ENCODE measurements at places on chromosomes 7 and 10.

DNA sequence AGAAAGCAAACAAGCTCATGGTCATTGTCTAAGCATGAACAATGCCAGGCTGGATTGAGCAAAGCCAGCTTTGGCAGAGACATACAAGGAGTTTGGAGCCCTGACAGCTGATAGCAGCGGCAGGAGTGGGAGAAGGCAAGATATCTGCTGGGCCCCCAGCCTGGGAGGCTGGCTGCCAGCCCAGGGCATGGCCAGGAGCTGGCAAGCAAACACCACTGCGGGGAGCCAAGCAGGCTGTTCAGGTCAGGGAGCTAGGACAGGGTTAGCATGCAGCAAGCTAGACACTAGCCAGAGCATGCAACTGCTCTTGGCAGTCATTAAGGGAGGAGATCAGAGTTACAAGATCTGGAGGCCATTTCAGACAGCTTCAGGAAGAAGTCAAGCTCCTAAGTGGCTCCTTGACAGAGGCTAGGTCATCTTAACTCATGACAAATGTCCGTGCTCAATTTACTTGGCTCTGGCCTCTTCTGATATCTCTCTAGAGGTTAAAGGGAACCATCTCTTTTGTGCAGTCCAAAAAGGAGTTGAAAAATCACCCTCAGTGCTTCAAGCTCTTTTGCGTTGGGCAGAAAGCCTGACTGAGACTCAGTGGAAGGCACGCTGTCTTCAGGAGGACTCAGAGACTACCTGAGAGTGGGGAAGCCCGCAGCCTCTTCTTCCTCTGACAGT, 436.8 kb upstream of the C7orf33 start:
- DNase-seq, result no peak

- DNase-seq, result no peak
These were observed 76.4 kb upstream of the BET1 start for GRCh38 chr7:94080551-94080950.

GRCh38 chr10:98244141-98244540, 23.9 kb downstream of the LOXL4 start:
- DNase-seq, result no peak

- DNase-seq, result no peak
These were observed 36.9 kb upstream of the C10orf67 start for GRCh38 chr10:23381298-23382040.
